ENCODE measurements at places on chromosomes 3 and 15. TPM values are rescaled to one million over a fixed set of nuclear protein-coding genes. Genes with fewer than 3 reads are reported as not detected.
A peak's percentile ranks its signal among the peaks of the same experiment; 100 is the strongest.

Gene ONECUT1
- total RNA-seq = 341 TPM

Gene TMC3
- total RNA-seq = 0.10 TPM

- no peaks in the 10 kb centered on the region for H3K27me3 ChIP-seq
- no peaks in the 10 kb centered on the region for H3K4me1 ChIP-seq
- H3K4me3 ChIP-seq = no peak overlapping the region
Observed at GRCh38 chr15:90482124-90483011, 47.4 kb upstream of the CRTC3 start.

DNA sequence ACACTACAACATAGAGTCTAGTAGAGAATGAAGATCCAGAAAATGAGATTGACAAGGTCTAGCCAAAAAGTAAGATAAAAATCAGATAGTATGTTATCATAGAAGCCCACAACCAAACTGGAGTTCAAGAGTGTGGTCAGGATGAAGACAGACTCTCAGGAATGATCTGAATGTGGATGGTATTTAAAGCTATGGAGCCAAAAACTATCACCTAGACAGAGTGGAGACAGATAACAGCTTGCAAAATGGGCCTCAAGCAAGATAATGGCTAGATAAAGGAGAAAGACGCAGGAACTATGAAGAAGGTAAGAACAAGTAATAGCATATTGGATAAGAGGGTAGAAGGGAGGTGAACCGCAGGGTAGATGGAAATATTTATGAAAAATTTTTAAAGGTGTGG is 35.4 kb downstream of the ZMAT3 start:
- peaks cover 14% of the 10 kb centered on the region for H3K36me3 ChIP-seq
- H3K27ac ChIP-seq = no peak overlapping the region
- no peaks in the 10 kb centered on the region for H3K27me3 ChIP-seq
- no peak overlapping the region for H3K4me3 ChIP-seq
- peaks cover 5% of the 10 kb centered on the region for H3K4me1 ChIP-seq
- no peak for DNase-seq

Gene SLC38A3
- total RNA-seq = 44.7 TPM

DNA sequence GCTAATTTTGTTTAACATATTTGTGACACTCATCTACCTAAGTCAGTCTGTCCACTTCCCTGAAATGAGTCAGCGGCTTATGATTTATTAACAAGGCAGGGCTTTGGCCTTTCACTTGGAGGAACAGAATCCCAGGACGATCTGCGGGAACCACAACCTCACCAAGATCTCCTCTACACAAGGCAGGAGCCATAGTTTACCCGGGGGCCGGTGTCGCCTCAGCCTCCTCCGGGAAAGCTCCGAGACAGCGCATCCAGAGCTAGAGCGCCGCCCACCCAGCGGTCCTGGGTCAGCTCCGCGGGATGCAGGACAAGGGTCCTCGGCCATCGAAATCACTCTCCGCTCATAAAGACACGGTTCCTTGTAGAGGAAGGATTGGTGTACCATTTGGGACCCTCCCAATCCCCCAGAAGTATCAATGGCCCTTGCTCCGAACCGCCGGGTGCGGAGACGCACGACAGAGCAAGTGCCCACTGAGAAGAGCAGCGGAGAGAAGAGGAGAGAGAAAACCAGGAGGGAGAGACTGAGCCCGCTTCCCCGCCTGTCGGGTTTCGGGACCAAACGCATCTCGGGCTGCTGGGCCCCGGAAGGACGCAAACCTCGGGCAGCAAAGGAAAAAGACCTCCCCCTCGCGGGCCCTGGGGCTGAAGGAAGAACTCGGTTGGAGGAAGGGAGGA is 13.1 kb upstream of the ALCAM start:
- DNase-seq = no peak
- peaks cover 55% of the 10 kb centered on the region for H3K27me3 ChIP-seq

GRCh38 chr15:35717721-35718120 is 171.8 kb upstream of the DPH6 start:
- no peak for DNase-seq
- no peaks in the 10 kb centered on the region for H3K27me3 ChIP-seq
- no peak overlapping the region for H3K4me3 ChIP-seq
- H3K36me3 ChIP-seq = peaks cover 2% of the 10 kb centered on the region
- H3K4me1 ChIP-seq = peaks cover 17% of the 10 kb centered on the region

DNA sequence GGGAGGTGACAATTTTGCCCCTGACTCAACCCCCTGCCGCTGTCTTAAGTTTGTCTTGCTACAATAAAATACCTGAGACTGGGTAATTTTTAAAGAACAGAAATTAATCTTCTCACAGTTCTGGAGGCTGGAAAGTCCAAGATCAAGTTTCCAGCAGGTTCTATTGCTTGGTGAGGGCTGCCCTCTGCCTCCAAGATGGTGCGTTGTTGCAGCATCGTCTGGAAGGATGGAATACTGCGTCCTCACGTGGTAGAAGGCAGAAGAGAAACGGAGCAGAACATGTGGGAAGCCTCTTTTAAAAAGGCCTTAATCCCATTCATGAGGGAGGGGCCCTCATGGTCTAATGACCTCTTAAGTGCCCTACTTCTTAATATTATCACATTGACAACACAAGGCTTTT is 87.3 kb upstream of the SNTN start:
- peaks cover 4% of the 10 kb centered on the region for H3K36me3 ChIP-seq
- H3K4me3 ChIP-seq = no peak overlapping the region
- DNase-seq = no peak
- H3K27me3 ChIP-seq = no peaks in the 10 kb centered on the region
- H3K27ac ChIP-seq = no peak overlapping the region
- H3K4me1 ChIP-seq = peaks cover 14% of the 10 kb centered on the region

Gene POLR2M
- total RNA-seq = 57.0 TPM

- H3K4me1 ChIP-seq = no peaks in the 10 kb centered on the region
- H3K4me3 ChIP-seq = no peak overlapping the region
- DNase-seq = no peak
- H3K27ac ChIP-seq = no peak overlapping the region
- H3K27me3 ChIP-seq = no peaks in the 10 kb centered on the region
Observed at GRCh38 chr3:104349836-104350235, 1016.9 kb upstream of the ALCAM start.

DNA sequence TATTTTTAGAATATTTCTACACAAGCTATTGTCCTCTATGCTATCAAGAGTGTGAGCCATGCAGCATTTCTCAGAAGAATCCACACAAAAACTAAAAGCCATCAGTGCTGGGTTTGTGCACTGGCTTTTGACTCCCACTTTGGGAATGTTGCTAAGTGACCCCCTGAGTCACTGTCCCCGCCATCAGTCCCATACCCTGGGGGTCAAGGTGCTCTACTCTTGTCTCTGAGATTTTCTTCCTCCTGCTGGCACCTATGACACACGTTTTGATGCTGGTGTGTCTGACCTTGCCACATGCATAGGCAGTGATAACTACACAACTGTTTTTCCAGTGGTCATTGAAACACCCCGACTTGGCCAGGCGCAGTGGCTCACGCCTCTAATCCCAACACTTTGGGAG is 19.8 kb downstream of the CMTM7 start:
- peaks cover 3% of the 10 kb centered on the region for H3K36me3 ChIP-seq
- H3K4me1 ChIP-seq = peaks cover 21% of the 10 kb centered on the region
- H3K27ac ChIP-seq = peak overlapping the region; percentile 30
- no peak overlapping the region for H3K4me3 ChIP-seq

Gene MUSTN1
- total RNA-seq = not detected

DNA sequence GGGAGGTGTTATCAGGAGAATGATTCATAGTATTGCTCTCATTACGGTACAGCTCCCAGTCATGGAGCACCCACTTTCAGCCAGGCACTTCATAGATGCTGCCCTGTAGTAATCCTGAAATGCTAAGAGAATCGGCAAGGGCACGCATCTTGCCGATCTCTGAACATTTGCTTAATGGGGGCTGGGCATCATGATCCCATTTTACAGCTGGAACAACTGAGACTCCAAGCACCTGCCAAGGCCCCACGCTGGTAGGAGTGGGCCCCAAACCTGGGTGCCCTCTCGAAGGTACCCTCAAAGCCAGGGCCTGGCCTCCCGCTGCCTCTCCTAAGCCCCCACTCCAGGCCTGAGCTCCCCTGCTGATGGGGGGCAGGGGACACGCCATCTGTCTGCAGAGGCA is 47.3 kb downstream of the RPN1 start:
- no peaks in the 10 kb centered on the region for H3K4me1 ChIP-seq
- H3K27me3 ChIP-seq = peaks cover 8% of the 10 kb centered on the region
- H3K4me3 ChIP-seq = no peak overlapping the region

Gene WWTR1
- 15.0 TPM for total RNA-seq

- peaks cover 10% of the 10 kb centered on the region for H3K36me3 ChIP-seq
- H3K4me1 ChIP-seq = peaks cover 53% of the 10 kb centered on the region
- DNase-seq = no peak
Observed at GRCh38 chr3:172174513-172175253, 135.3 kb downstream of the FNDC3B start.

- peaks cover 8% of the 10 kb centered on the region for H3K4me1 ChIP-seq
- no peak for DNase-seq
Observed at GRCh38 chr3:101248736-101249135, 71.6 kb downstream of the IMPG2 start.

Gene CEMIP
- total RNA-seq = 1.3 TPM

DNA sequence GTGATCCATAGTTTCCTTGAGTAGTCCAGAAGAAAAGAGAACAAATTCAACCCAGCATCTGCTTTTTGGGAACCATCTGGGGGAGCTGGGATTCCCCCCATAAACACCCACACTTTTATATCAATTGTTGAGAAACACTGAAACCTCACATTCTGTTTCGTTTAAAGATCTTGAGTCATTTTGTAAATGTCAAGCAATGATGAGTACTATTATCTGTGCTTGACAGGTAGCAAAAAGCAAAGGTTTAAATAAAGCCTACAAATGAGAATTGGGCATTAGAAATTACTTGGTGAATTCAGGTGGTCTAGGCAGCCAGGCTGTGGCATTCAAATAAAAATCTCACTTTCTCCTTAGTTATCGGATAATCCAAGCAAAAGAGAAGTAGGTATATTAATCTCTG is 75.7 kb downstream of the TMEM266 start:
- DNase-seq = no peak
- H3K4me1 ChIP-seq = no peaks in the 10 kb centered on the region
- no peak overlapping the region for H3K27ac ChIP-seq
- peaks cover 28% of the 10 kb centered on the region for H3K27me3 ChIP-seq

GRCh38 chr3:69079269-69080159 is 651 bp downstream of the UBA3 start:
- H3K27me3 ChIP-seq = no peaks in the 10 kb centered on the region
- H3K4me3 ChIP-seq = peak overlapping the region; percentile 89
- DNase-seq = peak; percentile 15

Gene ATP2B2
- total RNA-seq = 0.07 TPM

- H3K36me3 ChIP-seq = peaks cover 9% of the 10 kb centered on the region
- H3K27me3 ChIP-seq = no peaks in the 10 kb centered on the region
- DNase-seq = no peak
Observed at GRCh38 chr15:101204739-101205535, 46.9 kb downstream of the CHSY1 start.

Gene STARD9
- 1.8 TPM for total RNA-seq

DNA sequence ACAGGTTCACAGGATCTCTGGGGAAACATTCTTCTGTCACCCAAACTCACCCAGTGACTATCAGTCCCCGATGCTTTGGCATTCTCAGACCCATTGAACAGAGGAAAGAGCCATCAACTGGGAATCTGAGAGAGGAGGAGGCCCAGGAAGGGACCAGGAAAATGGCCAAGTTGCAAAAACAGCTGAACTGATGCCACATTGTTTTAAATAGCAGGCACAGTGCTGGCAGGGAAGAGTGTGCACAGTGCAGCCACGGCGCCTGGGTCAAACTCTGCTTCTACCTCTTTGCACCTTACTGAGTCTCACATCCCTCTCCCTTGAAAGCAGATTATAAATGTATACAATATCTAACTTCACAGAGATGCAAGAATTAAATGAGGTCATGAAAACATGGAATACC is 66.4 kb downstream of the SRGAP3 start:
- peaks cover 39% of the 10 kb centered on the region for H3K4me1 ChIP-seq
- H3K27ac ChIP-seq = no peak overlapping the region
- H3K36me3 ChIP-seq = no peaks in the 10 kb centered on the region
- no peaks in the 10 kb centered on the region for H3K27me3 ChIP-seq
- peak overlapping the region; percentile 22 for H3K4me3 ChIP-seq
- no peak for DNase-seq

Gene JMJD7
- 26.2 TPM for total RNA-seq

- H3K36me3 ChIP-seq = no peaks in the 10 kb centered on the region
- H3K27ac ChIP-seq = peak overlapping the region; percentile 31
- no peak for DNase-seq
- H3K4me3 ChIP-seq = no peak overlapping the region
Observed at GRCh38 chr3:5116538-5116937, 5.6 kb upstream of the ARL8B start.

Gene NMNAT3
- 3.5 TPM for total RNA-seq

- H3K36me3 ChIP-seq = peaks cover 53% of the 10 kb centered on the region
- no peak for DNase-seq
- H3K27me3 ChIP-seq = no peaks in the 10 kb centered on the region
- H3K27ac ChIP-seq = no peak overlapping the region
- no peak overlapping the region for H3K4me3 ChIP-seq
- H3K4me1 ChIP-seq = peaks cover 17% of the 10 kb centered on the region
Observed at GRCh38 chr15:36926427-36926825, 173.9 kb downstream of the MEIS2 start.

DNA sequence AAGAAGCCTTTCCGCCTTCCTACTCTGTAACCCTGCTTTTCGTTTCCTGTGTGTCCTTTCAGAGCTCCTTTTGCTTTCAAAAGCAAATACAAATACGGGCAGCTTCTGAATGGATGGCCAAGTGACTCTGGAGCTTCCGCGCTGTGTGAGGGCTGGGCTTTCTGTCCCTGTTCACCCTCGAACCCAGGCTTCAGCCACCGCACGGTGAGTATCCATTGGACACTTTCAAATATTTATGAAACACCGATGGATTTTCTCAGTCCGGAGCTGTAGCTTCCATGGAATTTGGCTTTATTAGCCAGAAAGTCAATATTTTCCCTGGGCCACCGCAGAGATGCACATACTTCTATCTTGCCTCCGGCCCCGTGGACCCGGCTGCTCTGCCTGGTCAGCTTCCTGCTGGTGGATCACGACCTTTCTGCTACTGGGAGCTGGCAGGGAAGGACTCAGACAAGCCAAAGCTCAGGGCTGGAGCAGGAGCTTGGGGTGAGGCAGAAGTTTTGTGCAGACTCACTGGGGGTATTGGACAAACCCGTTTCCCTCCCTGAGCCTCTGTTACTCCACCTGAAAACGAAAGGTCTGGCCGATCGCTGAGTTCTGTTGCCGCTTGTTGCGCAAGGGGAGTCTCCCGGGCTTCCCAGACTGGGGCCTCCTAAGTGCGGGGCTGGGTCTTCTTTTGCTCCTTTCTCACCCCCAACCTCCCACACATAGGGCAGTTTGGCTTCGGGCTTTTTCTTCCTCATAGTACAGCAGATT is 63.6 kb downstream of the LINGO1 start:
- peak overlapping the region; percentile 90 for H3K27ac ChIP-seq
- H3K27me3 ChIP-seq = peaks cover 7% of the 10 kb centered on the region
- H3K4me3 ChIP-seq = peak overlapping the region; percentile 7
- H3K4me1 ChIP-seq = peaks cover 36% of the 10 kb centered on the region

DNA sequence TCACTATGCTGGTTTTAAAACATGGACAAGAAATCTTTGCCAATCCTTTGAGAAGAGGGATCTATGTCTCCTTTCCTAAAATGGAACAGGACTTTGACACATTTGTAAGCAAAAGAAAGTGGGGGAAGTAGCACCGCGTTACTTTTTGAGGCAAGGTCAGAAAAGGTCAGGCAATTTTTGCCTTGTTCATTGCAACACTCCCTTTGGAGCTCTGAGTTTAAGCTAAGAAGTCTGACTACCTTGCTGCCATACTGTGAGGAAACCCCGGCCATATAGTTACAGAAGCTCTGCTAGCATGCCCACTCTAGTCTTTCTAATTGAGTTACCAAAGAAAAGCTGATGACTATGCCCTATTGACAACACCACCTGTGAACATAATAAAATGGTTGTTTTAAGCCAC is 1.4 kb downstream of the FAM227B start:
- H3K4me3 ChIP-seq = peak overlapping the region; percentile 29
- DNase-seq = no peak
- no peaks in the 10 kb centered on the region for H3K27me3 ChIP-seq
- H3K27ac ChIP-seq = peak overlapping the region; percentile 16
